Thymus (tissue), 14 donors: ENCODE measurements at places on chromosomes 5 and 9. TPM values are rescaled to one million over a fixed set of nuclear protein-coding genes. Genes with fewer than 3 reads are reported as not detected.

SLC6A19 gene
- total RNA-seq = 0.09 TPM

CSF1R gene
- total RNA-seq = 7.6 TPM

MLANA gene
- not detected for total RNA-seq

DNA sequence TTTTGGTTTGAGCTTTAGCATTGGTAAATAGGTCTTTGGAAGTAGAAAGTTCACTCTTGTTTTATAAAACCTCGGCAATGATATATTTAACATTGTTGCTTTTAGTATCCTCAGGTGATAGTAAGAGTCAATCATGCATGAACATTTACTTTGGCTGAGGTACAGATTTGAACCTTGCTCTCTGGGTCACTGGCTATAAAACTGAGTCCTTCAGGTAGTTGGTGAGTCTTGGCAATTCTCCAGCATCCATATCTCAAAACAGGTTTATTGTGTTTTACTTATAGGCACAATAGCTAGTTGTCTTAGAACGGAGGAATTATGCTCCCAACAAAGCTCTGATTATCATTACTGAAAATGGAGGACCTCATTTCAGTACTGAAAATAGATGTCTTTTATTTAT lies 75.1 kb downstream of the MAT2B start:
- H3K4me1 ChIP-seq = no peaks in the 10 kb centered on the region
- H3K27me3 ChIP-seq = no peaks in the 10 kb centered on the region
- no peak overlapping the region for H3K27ac ChIP-seq
- H3K4me3 ChIP-seq = no peak overlapping the region
- DNase-seq = no peak

- H3K27me3 ChIP-seq = no peaks in the 10 kb centered on the region
- no peak for DNase-seq
- H3K36me3 ChIP-seq = no peaks in the 10 kb centered on the region
- no peaks in the 10 kb centered on the region for H3K4me1 ChIP-seq
Measured at GRCh38 chr5:66129144-66129543, 15.0 kb upstream of the SREK1 start.

DNA sequence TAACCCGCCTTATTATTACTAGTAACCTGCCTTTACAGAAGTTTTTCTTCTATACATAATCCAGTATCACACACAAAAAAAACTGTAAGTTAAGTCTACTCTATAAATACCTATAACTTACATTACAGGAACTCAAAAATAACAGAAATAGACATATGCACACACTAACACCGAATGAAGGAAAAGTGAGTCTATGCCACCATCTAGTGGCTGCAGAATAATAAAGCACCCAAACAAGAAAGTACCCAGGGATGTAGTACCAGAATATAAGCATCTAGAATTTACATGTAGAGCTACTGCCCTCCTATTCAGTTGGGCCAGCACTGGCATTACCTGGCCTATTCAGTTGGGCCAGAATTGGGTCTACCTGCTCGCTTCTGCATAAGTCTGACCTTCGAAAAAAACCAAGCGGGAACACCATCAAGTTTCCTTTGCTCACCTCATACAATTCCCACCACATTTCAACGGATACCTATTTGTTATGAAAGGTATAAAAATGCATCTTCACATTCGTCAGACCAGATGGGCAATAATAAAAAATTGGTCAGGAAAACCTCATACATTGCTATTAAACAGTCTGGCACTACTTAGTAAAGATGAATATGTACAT lies 4.0 kb upstream of the NIPSNAP3A start:
- DNase-seq = peak; percentile 77
- no peak overlapping the region for H3K27ac ChIP-seq
- no peaks in the 10 kb centered on the region for H3K36me3 ChIP-seq
- H3K4me1 ChIP-seq = peaks cover 3% of the 10 kb centered on the region

DNA sequence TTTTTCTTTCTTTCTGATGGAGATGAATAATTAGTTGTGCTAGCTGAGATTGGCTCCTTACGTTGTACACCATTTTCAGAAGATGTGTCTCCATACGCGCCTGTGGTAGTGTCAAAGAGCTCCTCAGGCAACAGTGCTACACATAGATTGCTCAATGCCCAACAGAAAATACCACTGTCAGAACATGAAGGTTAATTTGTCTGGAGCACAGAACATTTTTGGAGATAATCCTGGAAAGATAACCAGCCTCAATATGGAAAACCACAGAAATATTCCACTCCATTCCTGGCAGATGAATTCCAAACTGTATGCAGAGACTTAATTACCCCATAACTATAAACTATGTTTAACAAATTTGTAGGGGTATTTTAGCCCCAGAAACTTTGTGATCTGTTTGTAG lies 233.6 kb downstream of the MARCHF11 start:
- H3K4me1 ChIP-seq = no peaks in the 10 kb centered on the region
- no peaks in the 10 kb centered on the region for H3K27me3 ChIP-seq
- no peaks in the 10 kb centered on the region for H3K36me3 ChIP-seq
- no peak for DNase-seq

- H3K4me3 ChIP-seq = no peak overlapping the region
- no peaks in the 10 kb centered on the region for H3K4me1 ChIP-seq
- no peaks in the 10 kb centered on the region for H3K36me3 ChIP-seq
- H3K27me3 ChIP-seq = no peaks in the 10 kb centered on the region
Measured at GRCh38 chr9:22813529-22813928, 366.9 kb downstream of the DMRTA1 start.

DNA sequence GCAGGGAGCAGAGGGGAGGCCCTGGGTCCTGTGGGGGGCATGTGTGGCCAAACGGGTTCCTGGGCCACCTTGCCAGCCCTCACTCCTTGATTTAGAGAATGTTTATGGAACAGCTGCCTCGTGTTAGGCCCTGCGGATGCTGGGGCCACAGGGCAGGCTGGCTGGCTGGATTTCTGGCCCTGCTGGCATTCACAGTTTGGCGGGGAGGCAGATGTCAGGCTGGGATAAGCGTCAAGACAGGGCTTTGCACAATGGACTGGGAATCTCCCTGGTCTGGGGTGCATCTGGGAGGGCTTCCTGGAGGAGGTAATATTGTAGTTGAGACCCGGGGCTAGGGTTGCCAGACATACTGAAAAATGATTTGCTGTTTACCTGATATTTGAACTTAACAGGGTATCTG lies 13.8 kb downstream of the NCS1 start:
- H3K27me3 ChIP-seq = peaks cover 20% of the 10 kb centered on the region
- H3K4me1 ChIP-seq = no peaks in the 10 kb centered on the region
- no peak overlapping the region for H3K27ac ChIP-seq
- no peaks in the 10 kb centered on the region for H3K36me3 ChIP-seq
- H3K4me3 ChIP-seq = no peak overlapping the region

DNA sequence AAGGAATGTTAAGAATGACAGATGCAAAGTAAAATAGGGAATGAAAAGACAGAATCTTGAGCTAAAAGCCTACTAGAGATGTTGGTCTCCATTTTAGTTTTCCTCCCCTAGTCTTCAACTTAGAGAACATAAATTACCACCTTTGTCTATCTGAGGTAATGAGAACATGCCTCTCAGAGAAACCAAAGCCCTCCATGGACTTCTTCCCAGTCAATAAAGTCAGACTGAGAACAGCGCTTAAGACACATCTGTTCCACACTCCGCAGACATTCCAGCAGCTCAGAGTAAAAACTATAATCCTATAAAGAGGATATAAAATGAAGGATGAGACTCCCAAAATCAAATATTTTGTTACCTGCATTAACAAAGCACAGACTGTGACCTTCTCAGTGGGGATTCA lies 79.2 kb downstream of the DPYSL3 start:
- no peaks in the 10 kb centered on the region for H3K36me3 ChIP-seq
- no peak for DNase-seq
- no peak overlapping the region for H3K4me3 ChIP-seq
- no peaks in the 10 kb centered on the region for H3K27me3 ChIP-seq

DNA sequence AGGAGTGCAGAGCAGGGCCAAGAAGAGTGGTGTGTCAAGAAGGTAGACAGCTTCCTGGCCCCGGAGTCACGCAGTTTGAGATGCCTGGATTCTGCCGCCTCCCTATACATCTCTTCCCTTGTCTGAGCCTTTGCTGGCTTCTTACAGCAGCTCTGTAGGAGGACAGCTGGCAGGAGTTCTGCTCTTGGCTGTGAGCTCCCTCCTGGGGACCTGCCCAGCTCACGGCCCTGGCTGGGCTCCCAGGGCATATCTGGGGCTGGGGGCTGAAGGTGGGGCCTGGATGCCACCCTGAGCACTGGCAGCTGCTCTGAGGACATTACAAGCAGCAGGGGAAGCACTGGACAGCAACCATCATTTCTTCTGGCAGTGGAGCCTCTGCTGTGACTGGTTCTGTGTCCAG lies 786 bp upstream of the TSSK1B start:
- no peak overlapping the region for H3K27ac ChIP-seq
- no peak for DNase-seq
- no peak overlapping the region for H3K4me3 ChIP-seq

DNA sequence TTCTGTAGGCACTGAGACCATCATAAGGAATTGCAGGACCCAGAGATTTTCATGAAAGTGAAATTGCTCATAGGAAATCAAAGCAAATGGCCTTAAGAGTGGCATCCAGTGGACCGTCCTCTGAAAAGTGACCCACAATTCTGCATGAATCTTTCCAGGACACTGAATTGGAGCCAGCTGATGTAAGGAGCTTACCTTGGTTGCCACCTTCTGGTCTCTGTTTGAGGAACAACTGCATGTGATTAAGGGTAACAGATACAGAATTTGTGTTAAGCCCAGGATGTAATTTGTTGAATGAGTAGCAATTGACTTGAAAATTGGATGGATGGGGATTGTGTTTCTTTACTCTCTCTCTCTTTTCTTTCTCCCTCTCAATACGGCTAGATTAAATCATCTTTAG lies 49.9 kb upstream of the GAS1 start:
- H3K27me3 ChIP-seq = no peaks in the 10 kb centered on the region
- DNase-seq = no peak

GRCh38 chr9:116990592-116990991 lies 303.5 kb downstream of the TRIM32 start:
- no peaks in the 10 kb centered on the region for H3K27me3 ChIP-seq
- DNase-seq = no peak
- no peak overlapping the region for H3K4me3 ChIP-seq
- no peaks in the 10 kb centered on the region for H3K4me1 ChIP-seq
- no peaks in the 10 kb centered on the region for H3K36me3 ChIP-seq

GRCh38 chr5:109905906-109906305 lies 216.2 kb downstream of the MAN2A1 start:
- H3K4me3 ChIP-seq = no peak overlapping the region
- H3K36me3 ChIP-seq = no peaks in the 10 kb centered on the region
- no peak for DNase-seq
- H3K27ac ChIP-seq = no peak overlapping the region
- H3K27me3 ChIP-seq = no peaks in the 10 kb centered on the region

DNA sequence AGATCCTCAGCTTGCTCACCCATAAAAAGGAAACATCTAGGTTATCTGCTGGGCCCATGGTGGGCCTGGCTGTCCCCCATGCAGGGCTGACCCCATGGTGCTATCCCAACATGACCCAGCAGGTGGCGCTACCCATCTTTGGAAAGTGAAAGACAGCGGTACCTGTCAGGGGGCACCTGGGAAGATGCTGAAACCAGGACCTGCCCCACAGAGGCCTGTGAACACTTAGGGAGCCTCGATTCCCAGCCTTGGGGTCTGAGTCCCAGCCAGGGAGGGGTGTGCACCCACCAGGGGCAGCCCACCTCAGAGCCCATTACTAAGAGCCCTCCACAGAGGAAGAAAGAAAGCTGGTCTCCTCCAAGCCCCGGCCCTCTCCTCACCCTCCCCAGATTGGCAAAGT lies 46.6 kb upstream of the IPPK start:
- H3K27me3 ChIP-seq = no peaks in the 10 kb centered on the region
- H3K36me3 ChIP-seq = peaks cover 80% of the 10 kb centered on the region
- H3K4me3 ChIP-seq = no peak overlapping the region
- no peak overlapping the region for H3K27ac ChIP-seq
- peak; percentile 37 for DNase-seq
